ENCODE measurements at places on chromosomes 16 and 17.

- no peak for DNase-seq
These were observed 9.4 kb upstream of the SOX9 start for GRCh38 chr17:72111336-72111923.

- no peak for DNase-seq
These were observed 51.8 kb downstream of the SOCS3 start for GRCh38 chr17:78307887-78308638.

GRCh38 chr16:87391324-87391949 lies 699 bp upstream of the MAP1LC3B start:
- DNase-seq = no peak

DNA sequence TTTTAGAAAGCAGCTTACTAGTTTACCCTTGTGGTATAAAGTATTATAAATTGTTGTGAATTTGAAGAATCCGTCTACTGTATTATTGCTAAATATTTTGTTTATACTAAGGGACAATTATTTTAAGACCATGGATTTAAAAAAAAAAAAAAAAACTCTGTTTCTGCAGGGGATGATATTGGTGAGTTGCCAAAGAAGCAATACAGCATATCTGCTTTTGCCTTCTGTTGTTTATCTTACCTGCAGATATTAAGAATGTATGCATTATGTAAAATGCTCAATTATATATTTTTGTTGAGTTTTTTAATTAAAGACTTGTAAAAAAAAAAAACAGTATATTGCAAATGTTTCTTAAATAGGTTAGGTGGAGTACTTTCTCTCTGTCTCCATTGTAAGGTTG lies 19.4 kb downstream of the WSB1 start:
- no peak for DNase-seq

- DNase-seq = no peak
These were observed 4.1 kb downstream of the CACNB1 start for GRCh38 chr17:39193346-39193745.

DNA sequence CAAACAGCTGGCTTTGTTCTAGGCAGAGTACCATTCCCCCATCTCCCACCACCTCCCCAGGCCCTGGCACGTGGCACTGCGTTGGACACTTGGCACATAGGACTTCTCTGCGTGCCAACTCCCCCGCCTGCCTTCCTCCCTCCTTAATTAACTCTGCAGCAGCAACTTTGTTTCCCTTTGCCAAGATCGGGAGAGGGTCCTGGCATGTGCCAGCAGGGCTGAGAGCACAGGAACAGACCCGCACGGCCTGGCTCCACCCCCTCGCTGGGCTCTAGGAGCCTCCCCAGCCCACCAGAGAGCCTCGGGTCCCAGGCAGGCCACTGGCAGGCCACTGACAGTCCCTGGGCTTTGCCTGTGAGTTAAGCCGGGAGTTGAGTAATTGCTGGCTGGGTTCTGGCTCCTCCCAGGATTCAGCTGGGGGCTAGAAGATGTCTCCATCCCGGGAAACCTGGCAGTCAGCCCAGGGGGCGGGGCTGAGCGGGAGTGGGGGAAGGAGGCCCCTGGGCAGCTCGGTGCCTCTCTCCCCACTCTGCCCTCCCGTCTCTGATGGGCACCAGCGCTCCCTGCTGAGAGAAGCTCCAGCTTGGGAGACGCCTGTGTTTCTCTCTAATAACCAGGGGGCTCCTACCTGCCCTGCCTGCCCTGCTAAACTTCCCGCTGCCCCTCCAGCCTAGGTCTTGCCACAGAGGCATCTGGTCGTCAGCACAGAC lies 224.0 kb upstream of the TNRC6C start:
- no peak for DNase-seq

- DNase-seq = no peak
These were observed 13.0 kb upstream of the USP10 start for GRCh38 chr16:84686707-84687298.

GRCh38 chr17:7440834-7441195 lies 1.5 kb downstream of the FGF11 start:
- DNase-seq = no peak

Measured in stimulated activated CD8-positive, alpha-beta memory T cell treated with anti-CD3 and anti-CD28 coated beads, Interleukin-12 subunit alpha, Interleukin-12 subunit beta, amount 100 ng/mL, for 1 hour (primary cell).